Putamen (tissue), 1 donor: ENCODE measurements at places on chromosomes 2 and 18.

DNA sequence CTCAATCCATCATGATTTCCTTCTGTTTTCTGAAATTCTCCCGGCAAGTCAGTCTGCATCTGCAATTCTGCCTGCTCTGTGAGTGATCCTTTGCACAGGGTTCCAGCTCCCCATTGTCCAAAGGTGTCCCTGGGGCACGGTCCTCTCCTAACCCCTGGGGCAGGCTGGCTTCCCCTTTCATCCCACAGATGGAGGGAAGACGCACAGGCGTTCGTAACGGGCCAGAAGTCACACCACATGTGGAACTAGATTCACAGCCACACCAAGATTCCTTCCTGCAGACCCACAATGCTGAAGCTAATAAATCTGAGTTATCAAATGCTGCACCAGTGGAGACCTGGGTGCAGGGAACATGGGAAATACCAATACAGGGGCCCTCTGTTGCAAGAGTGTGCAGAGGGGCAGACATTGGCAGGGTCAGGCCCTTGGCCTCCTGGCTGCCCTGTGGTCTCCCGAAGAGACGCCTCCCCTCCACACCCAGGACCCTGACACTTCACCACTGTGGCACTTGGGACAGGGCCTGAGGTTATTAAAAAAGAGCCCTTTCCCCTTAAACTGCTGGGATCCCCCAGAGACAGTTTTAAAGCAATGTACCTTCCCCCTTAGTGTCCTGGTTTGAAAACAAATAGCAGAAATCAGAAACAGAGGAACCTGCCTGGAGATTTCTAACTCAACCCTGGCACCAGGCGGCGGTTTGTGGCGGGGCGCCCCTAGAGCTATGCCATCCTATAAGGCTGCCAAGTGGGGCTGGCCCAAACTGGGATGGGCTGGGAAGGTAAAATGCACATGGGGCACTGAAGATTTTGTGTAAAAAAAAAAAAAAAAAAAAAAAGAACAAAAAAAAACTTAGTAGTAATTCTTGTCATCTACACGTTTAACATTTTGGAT is 15.4 kb downstream of the ZNF516 start:
- no peak for DNase-seq

DNA sequence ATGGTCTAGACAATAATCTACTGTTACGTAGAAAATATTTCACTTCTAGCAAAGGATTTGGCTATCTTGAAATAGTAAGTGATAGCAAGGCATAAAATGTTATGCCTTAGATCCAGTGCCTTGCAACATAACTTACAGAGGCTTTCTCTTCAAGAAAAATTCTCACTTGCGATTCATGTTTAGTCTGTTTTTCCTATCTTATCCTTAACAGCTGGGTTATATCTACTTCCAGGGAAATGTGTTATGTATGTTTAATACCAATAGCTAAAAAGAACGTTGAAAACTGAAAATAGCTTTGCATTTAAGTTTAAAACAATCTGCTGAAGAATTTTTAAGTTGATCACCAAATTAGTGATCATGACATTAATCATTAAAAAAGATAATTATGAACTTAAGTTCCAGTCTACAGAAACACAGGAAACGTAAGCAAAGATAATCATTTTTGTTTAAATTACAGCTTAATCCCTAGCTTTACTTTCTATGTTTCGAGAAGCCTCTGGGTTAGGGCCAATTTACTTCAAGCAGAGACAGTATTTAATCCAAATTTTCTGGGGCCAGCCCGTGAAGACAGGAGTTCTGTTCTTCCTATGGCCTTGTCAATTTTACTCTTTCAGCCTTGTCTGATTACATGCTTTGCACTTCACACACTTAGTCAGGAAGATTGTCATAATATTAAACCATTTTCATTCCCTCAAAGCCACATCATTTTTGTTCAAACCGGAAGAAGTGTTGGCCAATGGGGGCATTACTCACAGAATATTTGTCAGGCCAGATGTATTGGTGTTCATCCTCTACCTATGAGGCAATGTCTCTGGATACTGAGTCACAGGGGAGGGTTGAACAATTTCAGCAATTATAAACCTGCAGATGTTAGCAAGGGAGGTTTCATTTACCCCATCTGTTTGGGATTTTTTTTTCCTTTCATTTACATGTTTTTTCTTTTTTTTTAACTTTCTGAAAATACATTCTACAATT is 1132.9 kb upstream of the ZEB2 start:
- no peak for DNase-seq

DNA sequence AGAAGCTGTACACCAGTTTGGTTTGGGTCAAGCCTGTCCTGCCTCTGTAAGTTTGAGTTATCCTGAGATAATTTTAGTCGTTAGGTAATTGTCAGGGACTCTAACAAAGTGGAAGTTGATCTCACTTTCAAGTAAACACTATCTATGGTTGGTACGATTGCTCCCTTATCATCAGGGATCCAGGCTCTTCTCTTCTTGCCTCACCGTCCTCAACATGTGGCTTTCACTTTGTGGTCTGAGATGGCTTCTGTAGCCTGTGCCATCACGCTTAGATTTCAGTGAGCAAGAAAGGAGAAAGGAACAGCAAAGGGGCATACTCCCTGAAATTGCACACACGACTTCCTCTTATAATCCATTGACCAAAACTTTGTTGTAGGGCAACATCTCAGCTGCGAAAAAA is 115.6 kb downstream of the CTAGE1 start:
- no peak for DNase-seq

DNA sequence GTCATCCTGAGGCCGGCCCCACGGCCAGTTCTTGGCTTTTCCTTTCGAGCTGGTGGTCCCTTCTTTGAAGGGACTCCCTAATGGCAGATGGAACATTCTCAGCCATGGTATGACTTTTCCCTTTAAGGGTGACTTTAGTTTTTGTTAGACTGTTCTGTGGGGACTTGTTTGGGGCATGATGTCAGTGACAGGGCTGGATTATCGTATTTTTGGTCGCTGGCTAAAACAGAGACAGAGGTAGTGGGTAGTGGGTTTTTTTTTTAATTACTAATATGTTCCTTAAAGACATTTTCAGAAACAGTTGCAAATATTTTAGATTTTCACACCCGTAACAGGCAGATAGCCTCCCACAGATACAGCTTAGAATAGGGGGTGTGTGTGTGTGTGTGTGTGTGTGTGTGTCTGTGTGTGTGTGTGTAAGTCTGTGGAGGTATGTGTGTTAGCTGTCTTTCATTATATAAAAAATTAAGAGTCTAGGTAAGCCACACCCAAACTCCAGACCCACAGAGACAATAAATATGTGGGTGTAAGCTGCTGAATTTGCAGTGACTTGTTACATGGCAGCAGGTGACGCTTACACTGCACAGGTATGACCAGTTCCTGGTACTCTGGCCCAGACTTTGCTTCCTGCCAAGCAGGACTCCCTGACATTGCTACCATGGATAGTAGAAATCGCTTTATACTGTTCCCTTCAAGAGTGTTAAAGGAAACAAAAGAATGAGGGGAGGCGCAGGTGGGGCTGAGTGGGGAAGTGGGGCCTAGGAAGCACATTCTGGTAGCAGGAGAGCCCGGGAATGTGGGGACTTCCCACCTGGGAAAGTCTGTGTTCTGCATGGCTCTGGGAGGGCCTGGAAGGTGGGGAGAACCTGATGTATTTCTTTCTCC is 20.9 kb downstream of the NCK2 start:
- DNase-seq: no peak

- DNase-seq: no peak
Measured at GRCh38 chr18:8860845-8861642, 155.7 kb downstream of the MTCL1 start.

- no peak for DNase-seq
Measured at GRCh38 chr2:159635006-159635789, 18.9 kb upstream of the BAZ2B start.

GRCh38 chr2:1956520-1957289 is 212.4 kb upstream of the PXDN start:
- DNase-seq: no peak

DNA sequence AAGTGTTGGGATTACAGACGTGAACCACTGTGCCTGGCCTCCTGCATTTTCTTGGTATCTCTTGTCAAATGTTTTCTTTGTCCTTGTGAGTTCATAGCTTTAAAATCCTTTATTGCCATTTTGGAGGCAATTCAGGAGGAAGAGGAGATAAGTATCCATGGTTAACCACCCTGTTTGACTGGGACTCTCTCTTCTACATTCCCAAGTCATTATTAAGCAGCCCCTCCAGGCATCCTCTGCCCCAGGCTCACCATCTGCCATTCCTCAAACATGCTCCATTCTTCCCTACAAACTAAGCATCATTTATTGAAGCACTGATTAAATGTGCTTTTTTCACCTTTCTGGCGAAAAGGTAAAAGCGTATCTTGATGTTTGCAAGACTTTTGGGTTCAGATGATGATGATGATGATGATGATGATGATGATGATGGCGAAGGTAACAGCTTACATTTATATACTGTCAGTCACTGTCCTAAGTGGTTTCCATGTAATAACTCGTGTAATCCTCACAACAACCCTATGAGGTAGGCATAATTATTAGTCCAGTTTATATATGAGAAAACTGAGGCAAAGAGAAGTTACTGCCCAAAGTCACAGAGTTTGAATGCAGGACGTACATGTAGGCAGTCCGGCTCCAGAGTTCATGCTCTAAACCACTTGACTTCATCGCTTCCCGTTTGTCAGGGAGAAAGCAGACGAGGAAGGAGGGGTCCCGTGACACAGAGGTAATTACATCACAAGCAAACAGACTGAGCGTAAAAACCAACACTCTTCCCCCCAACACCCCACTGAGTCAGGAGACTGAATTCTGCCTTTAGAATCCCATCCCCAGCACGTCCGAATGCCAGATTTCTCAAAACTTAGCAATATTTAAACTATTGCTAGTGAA is 69.7 kb upstream of the ACKR3 start:
- DNase-seq: no peak

DNA sequence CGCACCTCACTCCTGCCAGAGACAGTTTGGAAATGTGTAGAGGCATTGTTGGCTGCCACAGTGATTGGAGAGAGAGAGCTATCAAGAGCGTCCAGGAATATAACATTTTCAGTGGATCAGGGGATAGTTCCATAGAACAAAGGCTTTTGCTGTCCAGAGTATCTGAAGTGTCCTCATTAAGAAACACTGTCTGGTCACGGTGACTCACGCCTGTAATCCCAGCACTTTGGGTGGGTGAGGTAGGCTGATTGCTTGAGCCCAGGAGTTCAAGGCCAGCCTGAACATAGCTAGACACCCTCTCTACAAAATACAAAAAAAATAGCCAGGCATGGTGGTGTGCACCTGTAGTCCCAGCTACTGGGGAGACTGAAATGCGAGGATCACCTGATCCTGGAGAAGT is 231.1 kb downstream of the MBD5 start:
- DNase-seq: no peak

DNA sequence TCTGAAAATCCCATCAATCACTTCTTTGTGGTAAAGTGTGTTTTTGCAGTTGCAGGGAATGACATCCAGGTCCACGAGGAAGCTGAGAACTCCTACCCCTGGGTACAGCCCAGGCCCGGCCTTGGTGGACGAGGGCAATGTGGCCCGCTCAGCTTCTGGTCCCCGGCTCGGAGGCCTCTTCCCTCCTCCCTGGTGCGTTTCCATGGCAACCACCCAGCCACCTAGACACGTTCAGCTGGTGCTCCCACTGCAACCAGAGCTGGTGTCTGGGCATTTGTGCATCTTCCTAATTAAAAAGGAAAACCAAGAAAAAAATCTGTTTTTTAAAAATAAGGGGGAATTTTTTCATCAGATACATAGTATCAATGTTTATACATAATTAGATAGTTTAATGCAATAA is 603.6 kb upstream of the SALL3 start:
- DNase-seq: no peak

DNA sequence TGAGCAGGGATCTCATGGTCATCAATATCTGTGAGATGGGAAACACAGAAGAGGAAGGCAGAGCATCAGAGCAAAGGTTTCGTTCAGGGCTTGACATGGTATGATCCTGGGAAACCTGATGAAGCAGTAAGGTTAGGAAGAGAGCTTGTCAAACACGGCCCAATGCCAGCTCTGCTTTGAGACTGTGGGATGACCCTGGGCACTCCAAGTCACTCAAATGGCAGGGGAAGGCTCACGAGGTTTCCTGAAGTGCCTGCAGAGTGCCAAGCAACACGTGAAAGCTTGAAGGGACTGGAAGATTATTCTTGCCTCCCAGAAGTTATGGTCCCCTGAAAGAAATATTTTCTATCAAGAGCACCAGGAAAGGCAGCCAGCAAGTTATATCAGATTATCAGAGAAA is 6.5 kb downstream of the MCFD2 start:
- no peak for DNase-seq

DNA sequence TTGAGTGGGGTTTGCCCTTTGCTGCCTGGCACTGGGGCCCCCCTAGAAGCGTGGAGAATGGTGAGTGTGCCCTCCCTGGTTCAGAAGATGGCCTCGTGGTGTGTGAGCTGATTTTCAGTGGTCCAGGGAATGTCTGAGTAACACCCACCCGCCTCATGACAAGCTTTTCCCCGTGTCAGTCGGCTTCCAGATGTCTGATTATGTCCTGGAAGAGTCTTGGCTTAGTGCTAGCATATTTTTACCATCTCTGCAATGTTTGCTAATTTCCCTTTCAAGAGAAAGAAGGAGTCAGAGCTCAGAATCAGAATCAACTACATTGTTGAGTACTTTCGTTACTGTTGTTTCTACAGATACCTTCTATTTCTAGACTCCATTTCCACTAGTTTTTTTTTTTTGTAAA is 214.7 kb downstream of the SEPTIN10 start:
- DNase-seq: no peak

DNA sequence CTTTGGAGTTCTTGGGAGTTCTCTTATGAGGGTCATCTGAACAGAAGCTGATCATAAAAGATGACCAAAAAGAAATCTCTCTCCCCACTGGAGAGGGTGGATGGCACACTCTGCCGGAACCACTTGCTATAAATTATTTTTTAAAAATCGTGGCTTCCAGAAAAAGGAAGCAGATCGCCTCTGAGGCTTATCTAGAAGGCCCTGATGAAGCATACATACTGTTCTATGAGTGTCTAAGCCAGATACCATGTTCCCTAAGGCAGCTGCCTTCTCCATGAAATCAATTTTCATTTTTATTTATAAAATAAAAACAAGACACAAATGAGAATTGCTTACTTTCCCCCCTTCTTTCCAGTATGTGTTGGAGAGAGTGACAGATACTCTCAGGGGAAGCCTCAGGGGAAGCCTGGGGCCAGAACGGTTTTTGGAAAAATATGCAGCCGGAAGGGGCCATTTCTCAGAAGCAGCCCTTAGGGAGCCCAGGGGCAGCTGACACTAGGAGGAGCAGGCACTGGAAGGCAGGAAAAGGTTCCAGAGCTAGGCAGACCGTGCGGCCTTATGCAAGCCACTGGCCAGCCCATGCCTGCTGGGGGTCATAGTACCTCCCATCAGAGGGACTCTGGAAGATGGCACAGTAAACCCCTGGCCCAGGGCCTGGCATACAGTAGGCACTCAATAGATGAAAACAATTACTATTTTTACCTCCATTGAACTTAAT is 130.6 kb downstream of the CABLES1 start:
- no peak for DNase-seq

DNA sequence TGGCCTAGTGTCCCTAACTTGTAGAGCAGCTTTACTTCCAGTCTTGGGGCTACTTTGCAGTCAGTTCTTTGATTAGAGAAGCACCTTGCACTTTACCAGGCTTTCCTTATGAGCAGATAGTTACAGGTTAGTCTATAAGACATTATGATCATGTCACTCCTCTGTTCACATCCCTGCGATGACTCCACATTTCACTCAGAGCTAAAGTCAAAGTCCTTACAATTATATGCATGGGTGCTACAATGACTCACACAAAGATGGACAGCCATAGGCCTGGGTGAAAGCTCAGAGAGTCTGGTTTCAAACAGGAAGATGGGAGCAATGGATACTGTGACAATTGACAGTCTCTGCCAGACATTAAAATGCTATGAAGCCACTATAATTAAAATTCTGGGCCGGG is 27.1 kb upstream of the SSB start:
- no peak for DNase-seq
